ENCODE measurements at places on chromosomes 1 and 21.

DNA sequence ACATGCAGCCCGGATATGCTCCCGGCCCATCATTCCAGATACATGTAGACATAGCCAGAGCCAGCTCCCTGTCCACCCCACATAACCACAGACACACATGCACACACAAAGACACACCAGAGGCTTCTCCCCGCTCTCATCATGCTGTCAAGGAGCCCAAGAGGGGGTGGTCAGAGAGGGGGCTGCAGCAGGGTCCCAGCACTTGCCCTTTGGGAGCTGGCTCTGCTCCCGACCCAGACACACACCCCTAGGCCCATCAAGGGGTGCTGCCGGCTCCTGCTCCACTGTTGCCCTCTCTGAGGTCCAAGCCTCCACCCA is 2.6 kb downstream of the PTAFR start:
- DNase-seq, result no peak

DNA sequence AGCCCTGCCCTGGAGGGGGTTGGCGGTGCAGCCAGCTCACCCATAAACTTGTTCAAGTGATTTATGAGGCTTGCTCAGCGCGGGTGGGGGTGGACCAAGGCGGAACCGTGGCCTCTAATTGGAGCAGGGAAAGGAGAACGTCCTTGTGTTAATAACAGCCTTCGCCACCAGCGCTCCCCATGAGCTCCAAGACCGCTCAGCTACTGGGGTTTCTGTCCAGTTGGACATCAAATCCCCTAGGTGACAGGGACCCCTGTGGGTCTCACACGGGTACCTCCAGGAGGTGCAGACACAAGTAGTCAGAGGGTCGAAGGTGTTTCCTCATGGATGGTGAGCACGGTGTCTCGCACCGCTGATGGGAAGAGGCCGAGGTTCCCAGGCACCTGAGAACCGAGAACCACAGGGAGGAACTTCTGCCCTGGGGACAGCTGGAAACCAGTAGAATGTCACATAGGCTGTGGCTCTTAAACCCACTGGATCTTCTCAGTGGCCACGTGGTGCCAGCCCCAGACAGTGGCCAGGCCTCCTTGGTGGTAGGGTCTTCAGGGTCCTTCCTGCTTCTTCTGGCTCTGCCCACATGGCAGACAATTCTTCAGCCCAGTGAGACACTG is 3.7 kb upstream of the ACTRT2 start:
- DNase-seq, result no peak

- no peak for DNase-seq
Measured at GRCh38 chr1:172627702-172628101, 31.2 kb upstream of the FASLG start.

DNA sequence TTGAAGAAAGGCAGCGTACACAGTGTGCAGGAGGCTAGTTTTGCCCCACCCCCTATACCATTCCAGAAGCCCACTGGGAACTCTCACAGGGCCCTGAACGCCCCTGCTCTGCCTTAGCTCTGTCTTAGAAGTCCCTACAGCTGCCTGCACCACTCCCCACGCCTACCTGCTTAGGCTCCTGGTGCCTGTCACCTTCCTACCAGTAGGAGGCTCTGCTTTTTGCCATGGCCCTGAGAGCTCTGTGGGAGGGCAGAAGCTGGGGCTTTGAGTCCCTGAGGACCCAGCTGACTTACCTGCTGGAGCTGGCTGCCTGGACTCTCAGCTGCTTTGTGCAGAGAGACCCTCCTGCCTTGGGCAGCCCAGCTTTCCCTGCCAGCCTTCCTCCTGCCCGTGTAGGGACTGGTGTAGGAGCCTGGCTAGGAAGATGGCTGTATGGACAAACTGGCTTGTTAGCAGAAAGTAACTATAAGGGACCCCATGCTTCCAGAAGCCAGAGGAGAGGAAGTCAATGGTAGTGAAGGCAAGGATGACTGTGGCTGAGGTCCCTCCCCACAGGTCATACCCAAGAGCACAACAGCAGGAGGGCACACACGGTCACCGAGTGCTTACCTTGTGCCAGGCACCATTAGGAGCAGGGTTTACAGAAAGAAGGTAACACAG is 9.8 kb upstream of the CELSR2 start:
- DNase-seq, result peak; percentile 79

DNA sequence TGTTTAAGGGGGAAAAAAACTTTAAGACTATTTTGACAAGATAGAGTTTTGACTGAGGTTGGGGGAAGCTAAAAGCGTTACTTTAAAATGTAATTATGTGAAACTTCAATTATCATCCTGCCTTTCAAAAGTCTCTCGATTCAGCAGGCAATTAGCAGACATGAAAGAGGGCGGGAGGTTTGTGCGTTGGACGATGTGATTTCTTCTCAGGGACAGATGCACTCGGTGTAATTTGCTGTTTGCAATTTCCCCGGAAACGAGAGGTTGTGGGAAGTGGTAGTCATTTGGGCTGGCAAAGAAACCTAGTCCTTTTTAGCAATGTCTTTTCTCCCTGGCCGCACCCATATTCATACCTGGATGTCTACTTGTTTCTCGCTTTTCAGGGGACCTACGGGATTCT is 27.1 kb downstream of the KAZN start:
- no peak for DNase-seq

DNA sequence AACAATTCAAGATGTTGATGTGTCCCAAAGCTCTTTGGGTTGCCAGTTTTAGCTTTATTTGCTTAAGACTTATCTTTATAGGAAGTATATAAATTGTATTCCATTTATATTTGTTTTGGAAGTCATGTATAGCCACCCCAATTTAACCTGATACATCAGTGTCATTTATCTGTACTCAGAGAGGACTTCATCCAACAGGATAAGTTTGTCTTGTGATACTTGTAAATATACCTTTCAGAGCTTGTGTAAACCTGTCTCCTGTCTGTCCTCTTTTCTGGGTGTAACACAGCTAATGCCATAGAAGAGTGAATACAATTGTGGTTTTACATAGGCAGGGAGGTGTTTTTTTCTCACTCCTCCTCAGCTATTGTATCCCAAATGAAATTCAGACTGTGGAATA is 10.4 kb downstream of the PTGFR start:
- DNase-seq, result no peak

DNA sequence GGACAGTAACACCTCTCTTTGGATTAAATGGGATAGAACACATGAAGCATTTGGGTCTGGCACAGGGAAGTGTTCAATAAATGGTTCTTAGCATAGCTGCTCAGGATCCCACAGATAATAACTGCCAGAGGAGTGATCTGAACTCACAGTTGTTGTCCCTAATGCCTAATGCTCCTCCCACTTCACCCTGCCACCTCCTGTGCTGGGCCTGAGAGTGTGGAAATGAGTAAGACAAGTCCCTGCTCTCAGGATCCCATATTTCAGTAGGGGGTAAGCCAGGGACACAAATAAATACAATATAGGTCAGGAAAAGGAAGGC is 19.9 kb upstream of the FOXO6 start:
- no peak for DNase-seq

DNA sequence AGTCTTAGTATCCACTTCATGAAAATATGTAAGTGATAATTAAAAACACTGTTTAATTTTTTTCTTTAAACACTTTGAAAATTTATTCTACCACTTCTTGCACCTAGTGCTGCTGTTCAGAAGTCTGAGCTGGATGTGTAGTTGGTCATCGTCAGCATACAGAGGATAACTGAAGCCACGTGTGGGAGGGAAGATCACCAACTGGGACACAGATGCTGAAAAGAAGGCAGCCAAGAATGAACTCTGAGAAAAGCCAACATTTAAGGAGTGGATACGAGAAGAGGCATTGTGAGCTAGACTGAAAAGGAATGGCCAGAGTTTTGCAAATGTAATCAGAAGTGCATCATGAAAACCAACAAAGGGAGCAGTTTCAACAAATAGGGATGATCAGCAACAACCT is 24.6 kb upstream of the CLCA4 start:
- DNase-seq, result no peak

GRCh38 chr1:76713535-76713934 is 153.7 kb upstream of the ST6GALNAC5 start:
- no peak for DNase-seq

- DNase-seq, result no peak
Measured at GRCh38 chr1:193318347-193318746, 131.9 kb upstream of the B3GALT2 start.

DNA sequence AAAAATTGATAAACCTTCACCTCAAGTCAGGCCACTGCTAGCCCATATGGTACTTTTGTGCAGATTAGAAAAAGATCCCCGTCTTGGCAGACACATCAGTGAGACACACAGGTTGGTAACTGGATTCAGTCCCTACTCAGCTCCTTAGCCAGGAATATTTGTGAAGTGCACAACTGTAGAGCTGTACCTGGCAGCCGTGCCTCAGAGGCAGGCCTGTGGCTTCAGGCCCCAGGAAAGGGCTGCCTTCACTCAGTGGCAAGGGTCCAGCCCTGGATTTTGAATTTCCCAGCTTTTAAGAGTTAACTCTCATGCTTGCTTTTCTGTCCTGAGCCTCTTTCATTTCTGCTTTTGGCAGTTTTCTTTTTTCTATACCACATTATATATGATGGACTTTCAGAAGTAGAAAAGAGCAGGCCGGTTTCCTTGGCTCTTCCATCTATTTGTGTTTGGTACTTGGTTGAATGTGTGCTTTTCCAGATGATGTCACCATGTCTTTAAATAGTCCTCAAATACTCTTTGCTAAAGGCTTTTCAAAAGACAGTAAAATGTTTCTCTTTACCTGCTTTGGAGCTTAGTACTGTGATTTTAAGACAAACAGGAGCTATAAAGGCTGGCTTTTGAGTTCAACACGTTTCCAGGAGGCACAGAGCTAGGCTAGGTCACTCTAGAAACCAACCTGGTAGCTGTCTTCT is 186.6 kb downstream of the AK5 start:
- no peak for DNase-seq

DNA sequence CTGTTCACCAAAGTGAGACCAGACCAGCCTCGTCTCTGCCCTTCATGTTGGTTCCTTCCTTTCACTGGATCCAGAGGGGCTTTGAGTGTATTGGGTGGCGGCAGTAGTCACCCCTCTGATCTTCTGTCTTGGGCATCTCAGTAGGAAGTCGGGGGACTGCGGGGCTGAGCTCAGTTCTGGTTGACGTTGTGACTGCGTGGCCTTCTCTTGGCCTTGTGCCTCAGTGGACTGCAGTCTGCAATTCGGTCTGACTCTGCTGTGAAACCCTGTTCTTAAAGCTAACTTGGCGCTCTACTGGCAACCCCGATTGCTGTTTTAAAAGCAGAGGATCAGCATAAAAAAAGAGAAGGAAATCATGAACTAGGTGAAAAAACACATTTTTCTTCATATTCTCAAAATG is 56.7 kb downstream of the SLC37A1 start:
- no peak for DNase-seq

GRCh38 chr21:17613242-17613676 is 558 bp upstream of the BTG3 start:
- DNase-seq, result no peak

- DNase-seq, result peak; percentile 78
Measured at GRCh38 chr1:8962812-8963530, 17.3 kb downstream of the CA6 start.

DNA sequence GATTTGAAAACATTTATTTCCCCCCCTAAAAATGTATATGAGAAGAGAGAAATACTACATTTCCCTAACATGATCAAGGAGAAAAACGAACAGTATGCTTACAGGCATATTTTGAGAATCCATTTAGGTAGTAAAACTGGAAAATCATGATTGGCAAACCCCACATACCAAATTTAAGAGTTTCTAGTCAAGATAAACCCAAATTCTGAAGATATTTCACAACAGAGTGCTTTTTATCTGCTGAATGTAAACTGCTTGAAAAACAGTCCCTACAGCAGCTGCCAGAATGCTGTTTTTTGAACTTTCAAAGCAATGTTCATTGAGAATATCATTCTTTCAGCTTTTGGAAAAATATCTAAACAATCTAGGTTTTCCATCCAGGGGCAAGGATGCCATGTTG is 31.0 kb downstream of the ASH1L start:
- no peak for DNase-seq

- DNase-seq, result no peak
Measured at GRCh38 chr21:34833465-34833864, 164.7 kb downstream of the CLIC6 start.

DNA sequence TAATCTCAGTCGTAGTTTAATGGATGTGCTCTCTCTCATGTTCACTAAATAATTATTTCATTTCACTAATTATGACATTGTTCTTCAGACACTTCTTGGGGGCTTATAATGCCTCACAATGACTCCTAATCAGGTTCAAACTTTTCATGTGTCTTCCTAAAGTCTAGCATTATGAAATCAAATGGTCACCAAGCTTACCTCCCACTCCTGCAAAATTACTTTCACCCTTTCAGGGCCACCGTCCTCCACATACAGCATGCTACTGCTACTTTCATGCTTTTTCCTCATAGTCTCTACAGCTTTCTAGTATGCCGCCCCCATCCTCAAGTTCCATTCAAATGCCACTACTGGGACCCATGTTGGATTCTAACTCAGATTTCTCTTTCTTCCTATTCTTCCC is 59.8 kb upstream of the C1orf53 start:
- no peak for DNase-seq

- DNase-seq, result no peak
Measured at GRCh38 chr1:201556841-201557571, 18.1 kb downstream of the NAV1 start.

DNA sequence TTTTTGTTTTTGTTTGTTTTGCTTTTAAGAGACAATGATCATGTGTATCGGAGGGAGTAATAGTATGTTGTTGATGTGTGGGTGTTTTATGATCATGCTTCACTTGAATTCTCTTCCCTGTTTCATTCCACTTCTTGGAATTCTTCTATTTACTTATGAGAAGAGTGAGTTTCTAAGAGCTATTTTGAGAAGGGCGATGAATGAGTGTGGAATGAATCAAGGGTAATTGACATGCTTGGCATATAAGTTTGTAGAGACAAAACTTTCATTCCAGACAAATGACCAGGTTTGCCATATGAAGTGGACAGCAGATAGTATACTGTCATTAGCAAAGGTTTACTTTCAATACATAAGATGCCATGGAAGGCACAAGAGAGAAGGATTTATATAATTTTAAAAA is 42.3 kb upstream of the PDC start:
- DNase-seq, result no peak

DNA sequence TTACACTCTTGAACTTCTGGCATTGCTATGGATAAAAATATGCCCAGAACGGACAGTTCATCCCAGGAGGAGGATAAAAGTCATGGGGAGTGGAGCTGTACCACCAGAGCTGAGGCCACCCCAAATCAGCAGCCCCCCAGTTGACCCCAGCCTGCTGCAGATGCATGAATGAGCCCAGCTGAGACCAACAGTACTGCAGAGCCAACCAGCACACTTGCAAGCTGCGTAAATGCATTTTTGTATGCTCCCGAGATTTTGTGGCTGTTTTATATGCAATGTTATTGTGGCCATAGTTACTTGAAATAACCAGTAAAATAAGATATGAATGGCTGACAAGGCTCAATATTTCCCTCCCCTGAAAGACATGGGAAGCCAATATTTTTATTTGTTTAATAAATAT is 264.6 kb downstream of the DUSP10 start:
- no peak for DNase-seq
